ENCODE measurements at places on chromosomes 12 and 14. TPM values are rescaled to one million over a fixed set of nuclear protein-coding genes. Genes with fewer than 3 reads are reported as not detected.

GRCh38 chr12:55067701-55068100 is 47.9 kb downstream of the NEUROD4 start:
- DNase-seq, result no peak

- no peak for DNase-seq
These were observed 90.5 kb downstream of the RFLNA start for GRCh38 chr12:124385219-124385969.

The PLEK2 gene
- 44.4 TPM for total RNA-seq

The RNF31 gene
- total RNA-seq, result 70.7 TPM

The RFX4 gene
- not detected for total RNA-seq

Measured in kidney epithelial cell (primary cell).